ENCODE measurements at places on chromosomes 7 and 10.

- no peak for DNase-seq
Measured at GRCh38 chr10:34723750-34724149, 91.3 kb downstream of the PARD3 start.

GRCh38 chr10:97542169-97543024 is 30.2 kb upstream of the ANKRD2 start:
- DNase-seq, result no peak

- DNase-seq, result no peak
Measured at GRCh38 chr10:70880077-70880534, 8.3 kb downstream of the PCBD1 start.

DNA sequence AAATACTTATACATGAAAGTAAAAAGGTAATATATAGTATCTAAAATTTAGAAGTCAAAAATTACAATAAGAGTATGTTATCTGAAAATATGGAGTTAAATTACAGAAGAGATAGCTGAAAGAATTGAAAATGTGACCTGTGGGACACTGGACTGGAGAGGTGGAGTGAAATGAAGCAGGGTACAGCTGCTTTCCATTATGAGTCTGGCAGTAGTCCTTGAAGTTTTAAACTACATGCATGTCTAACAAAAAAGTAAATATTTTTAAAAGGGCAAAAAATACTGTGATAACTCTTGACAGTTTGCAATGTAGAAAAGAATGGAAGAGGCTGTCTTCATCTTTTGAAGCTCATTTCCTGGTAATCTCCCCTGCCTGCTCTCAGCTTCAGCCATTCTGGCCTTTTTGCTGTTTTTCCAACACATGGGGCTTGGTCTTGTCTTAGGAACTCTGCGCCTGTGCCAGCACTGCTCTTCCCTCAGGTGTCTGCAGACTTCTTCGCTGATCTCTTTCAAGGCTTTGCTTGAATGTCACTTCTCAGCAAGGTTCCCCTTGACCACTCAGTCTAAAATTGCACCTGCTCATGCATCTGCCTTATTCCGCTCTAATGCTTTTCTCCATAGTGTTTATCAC is 36.9 kb downstream of the PTPRZ1 start:
- DNase-seq, result no peak

DNA sequence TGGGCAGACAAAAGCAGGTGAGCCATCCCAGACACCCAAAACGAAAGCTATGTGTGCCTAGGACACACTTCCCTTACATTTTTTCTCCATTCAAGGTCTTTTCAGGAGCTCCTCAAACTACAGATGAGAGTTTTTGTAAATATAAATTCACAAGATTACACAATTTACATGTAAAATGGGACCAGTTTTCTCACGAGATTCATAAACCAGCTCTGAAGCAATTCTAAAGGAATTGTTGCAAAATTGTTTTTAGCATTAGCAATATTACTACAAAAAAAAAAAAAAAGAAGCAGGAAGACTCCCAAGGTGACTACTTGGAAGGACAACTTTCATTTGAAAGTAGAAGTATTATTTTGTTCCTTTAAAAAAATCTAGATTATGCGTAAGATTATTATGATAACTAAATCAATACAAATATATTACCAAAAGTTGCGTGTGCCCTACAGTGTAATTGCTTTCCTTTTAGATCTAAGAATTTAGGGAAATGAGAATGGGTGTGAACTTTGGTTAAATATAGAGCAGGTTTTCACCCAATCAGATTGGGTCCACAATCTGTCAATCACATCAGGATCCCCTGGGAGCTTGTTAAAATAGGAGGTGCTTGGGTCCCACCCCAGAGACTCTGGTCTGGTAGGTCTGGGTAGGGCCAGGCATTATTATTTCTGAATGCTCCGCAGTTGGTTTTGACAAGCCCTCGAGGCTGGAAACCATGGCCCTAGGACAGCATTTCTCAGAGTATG is 72.2 kb downstream of the TBXAS1 start:
- DNase-seq, result no peak

DNA sequence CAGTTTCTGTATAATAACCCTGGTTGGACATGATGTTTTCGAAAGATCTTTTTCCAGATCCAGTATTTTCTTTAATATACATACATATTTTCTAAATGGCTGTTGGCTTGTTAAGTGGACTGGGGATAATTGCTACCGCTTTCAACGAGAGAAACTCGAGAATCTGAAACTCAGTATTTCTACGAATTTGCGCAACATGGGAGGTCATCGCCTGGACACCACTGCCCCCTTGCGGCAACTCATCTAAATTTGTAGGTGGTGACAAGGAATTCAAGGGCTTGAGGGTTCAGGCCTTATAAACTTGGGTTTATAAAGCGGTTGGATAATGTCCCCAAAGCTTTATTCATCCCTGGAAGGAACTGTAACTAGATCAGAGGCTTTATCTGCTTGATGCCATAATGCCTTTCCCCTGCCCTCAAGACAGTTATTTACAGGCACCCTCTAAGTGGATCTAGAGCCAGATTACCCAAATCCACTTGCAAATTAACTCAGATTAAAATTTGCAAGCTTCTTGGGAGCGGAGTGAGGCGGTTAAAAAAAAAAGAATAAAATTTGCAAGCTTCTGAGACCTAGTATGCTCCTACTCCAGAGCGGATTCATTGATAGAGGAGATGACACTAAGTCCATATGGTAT is 21.3 kb upstream of the KCNK18 start:
- DNase-seq, result no peak

GRCh38 chr7:35826751-35827150 is 25.9 kb downstream of the SEPTIN7 start:
- DNase-seq, result no peak

DNA sequence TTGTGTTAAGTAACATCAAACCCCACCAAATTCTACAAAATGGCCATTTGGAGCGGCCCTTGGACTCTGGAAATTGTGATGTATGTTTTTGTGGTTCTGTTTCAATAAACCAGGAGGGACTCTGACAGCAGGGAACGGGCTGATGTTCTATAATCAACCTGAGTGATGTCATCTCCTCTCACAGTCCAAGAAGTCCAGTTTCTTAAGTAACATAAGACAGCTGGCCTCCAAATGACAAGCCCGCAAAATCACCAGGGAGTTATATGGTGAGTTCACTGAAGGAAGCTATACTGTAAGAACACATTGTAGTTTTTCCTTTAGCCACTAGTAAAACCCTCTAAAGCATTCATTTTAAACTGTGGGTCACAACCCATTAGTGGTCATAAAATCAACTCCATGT is 34.0 kb downstream of the GOT1 start:
- no peak for DNase-seq

DNA sequence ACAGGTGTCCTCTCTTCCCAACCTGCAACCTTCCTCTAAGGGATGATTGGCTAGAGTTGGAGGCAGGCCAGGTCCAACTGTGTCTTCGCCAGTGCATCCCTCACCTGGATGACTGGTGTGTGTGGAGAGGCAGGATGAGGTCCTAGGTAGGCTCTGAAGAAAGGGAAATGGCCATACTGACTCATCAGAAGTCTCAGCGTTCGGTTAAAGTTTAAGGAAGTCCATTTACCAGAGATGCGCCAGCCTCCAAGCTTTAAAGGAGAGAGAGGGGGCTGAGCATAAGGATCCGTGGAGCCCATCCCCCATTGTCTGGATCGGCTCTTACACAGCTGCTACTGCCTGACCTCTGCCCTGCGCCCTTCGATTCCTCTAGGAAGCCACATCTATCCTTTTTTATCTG is 4.4 kb downstream of the KEL start:
- DNase-seq, result no peak

DNA sequence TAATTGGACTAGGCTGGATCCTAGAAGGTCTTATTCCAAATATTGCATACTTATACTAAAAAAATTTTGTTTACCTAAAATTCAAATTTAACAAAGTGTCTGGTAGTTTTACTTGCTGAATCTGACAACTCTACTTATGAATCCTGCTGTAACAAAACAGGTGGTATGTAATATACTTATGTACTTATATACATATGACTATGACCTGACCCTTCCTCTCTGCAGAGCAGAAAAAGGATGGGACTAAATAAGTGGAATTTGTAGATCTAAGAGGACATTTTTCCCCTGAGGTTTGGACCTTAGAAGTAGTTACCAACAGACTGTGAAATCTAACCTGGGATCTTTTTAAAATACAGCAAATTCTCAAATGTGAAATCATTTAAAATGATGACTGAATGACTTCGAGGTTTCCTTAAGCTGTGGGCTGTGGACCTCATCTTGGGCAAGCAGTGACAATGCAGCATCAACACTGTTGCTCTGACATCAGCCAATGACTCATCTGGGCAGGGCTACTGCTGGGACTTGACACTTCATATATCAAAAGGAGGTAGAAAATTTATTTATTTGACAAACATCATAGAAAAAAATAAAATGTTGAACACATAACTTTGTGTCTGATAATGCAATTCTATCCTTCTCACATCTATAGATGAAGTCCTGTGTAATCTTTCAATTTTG is 73.6 kb downstream of the RELN start:
- no peak for DNase-seq

DNA sequence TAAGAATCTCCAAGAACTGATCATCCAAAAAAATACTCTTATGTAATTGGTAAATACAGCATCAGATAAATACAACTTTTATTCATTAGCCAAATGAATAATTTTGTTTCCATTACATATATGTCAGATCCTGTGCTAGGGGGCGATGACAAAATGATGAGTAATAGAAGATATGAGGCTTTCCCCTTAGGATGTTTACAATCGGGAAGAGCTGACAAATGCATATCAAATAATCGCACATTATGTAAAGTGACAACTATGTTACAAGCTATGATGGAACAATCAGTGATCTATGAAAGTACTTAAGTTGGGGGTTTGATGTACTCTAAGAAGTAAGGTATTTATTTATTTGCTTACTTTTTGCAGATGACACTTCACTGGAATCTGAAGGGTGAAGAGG is 465.6 kb upstream of the VSTM2A start:
- no peak for DNase-seq

- no peak for DNase-seq
Measured at GRCh38 chr10:132899054-132899750, 43.2 kb downstream of the CFAP46 start.

- no peak for DNase-seq
Measured at GRCh38 chr7:85135977-85136376, 50.9 kb downstream of the SEMA3D start.

GRCh38 chr7:155374276-155375252 is 76.9 kb downstream of the INSIG1 start:
- no peak for DNase-seq

DNA sequence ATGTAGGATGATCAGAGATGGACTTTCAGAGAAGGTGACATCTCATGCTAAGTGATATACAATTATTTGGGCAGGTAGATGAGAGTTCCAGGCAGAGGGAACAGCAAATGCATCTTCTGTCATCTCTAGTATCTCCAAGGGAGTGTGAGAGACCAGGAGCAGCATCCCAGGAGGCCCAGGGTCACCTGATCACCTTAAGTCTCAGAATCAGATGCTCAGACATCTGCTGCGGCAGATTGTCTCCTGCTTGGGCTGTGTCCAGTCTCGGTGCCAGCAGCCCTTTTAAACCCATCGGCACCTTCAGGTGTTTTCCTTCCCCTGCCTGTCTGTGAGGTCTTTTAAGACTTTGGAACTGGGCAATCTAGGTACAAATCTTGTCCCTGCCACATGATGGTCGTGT is 690.6 kb downstream of the LRMDA start:
- no peak for DNase-seq

GRCh38 chr10:18204039-18204835 is 64.0 kb downstream of the CACNB2 start:
- DNase-seq, result no peak

- DNase-seq, result no peak
Measured at GRCh38 chr10:57362811-57363210, 904.9 kb downstream of the IPMK start.

DNA sequence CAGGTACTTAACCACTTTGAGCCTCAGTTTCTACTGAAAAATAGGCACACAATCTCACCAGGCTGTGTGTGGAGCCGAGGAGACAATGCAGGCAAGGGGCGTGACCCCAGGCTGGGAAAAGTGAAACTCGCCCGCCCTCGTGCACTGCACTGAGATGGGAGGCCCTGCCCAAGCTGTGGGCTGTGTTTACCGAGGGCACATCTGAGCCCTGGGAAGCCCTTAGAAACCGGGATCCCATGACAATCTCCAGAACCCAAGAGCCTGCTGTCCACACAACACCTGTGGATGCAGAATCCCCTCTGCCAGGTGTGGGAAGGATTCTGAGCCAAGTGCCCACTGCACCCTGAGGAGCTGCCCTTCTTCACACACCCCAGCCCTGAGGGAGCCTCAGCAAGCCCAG is 198.3 kb downstream of the GRID1 start:
- no peak for DNase-seq

Data from cortex of kidney (tissue), 1 donor.